ENCODE measurements at places on chromosomes 4 and X. TPM values are rescaled to one million over a fixed set of nuclear protein-coding genes. Genes with fewer than 3 reads are reported as not detected.

The SYTL5 gene
- not detected for total RNA-seq

The UCP1 gene
- not detected for total RNA-seq

The STARD8 gene
- 0.73 TPM for total RNA-seq

The P2RY10 gene
- not detected for total RNA-seq

The ARHGAP4 gene
- 0.37 TPM for total RNA-seq

The ABLIM2 gene
- 0.20 TPM for total RNA-seq

The CFP gene
- total RNA-seq = 0.37 TPM

The CXCL5 gene
- 20.2 TPM for total RNA-seq

The SERPINA7 gene
- not detected for total RNA-seq

The FAM236B gene
- total RNA-seq = not detected

The GAGE13 gene
- total RNA-seq = not detected

The TMEM31 gene
- not detected for total RNA-seq

The ERAS gene
- 0.37 TPM for total RNA-seq

The CFAP99 gene
- total RNA-seq = not detected

The CD40LG gene
- total RNA-seq = not detected
